ENCODE measurements at places on chromosomes 5 and 9. TPM values are rescaled to one million over a fixed set of nuclear protein-coding genes. Genes with fewer than 3 reads are reported as not detected.

- no peak for DNase-seq
Observed at GRCh38 chr9:81535542-81536241, 153.7 kb downstream of the TLE1 start.

GRCh38 chr5:124628721-124629596, 117.5 kb downstream of the ZNF608 start:
- DNase-seq, result no peak

DNA sequence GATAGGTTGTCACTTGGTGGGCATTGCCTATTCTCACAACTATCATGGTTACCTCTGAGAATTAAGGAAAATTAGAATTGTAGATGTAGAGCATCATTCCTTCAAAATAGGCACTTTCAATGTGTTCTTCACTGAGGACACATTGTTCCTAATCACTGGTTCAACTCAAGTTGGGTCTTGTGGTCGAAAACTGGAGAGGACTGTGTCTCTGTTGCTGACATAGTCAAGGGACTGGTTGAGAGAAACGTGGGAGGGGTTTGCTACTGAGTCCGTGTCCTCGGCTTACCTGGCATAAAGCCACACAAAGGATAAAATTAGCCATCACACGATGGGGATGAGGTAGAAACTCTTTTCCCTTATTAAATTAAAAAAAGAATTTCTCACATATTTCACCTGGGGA, 205.9 kb upstream of the CD180 start:
- no peak for DNase-seq

- no peak for DNase-seq
Observed at GRCh38 chr9:124429530-124429867, 14.3 kb upstream of the PSMB7 start.

GRCh38 chr5:102807878-102808502, 52.9 kb downstream of the PAM start:
- DNase-seq, result no peak

DNA sequence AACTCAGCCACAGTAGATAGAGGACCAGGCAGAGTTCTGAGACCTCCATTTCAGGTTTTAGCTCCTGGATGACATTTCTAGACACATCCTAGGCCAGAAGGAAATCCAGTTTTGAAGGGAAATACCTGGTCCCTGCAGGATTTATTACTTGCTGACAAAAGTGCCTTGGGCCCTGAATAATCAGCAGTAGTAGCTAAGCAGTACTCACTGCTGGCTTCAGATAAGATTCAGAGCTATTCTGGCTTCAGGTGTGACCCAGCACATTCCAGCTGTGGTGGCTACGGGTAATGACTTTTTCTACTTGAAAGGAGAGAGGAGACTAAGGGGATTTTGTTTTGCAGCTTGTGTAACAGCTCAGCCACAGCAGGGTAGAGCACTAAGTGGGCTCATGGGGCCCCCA, 34.0 kb downstream of the NDUFAF2 start:
- no peak for DNase-seq

DNA sequence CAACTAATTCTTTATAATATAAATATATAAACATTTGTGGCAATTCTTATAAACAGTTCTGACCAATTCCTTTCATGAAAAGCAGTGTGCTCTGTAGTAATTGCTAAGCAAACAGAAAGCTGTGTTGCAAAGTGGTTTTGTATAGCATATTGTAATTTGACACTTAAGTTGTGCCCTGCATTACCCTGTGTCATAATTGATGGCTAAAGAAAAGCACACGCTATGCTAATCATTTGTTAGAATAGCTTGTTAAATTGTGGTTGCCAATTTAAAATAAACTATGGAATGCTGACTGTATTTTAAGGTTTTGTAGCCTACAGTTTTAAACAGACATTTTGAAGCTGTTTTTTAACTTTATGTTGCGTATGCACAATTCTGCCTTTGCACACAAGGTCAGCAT, 140.0 kb downstream of the PBX3 start:
- DNase-seq, result no peak

SLC36A2 gene
- polyA plus RNA-seq, result 0.03 TPM

PKD2L2 gene
- polyA plus RNA-seq, result 0.08 TPM

DNA sequence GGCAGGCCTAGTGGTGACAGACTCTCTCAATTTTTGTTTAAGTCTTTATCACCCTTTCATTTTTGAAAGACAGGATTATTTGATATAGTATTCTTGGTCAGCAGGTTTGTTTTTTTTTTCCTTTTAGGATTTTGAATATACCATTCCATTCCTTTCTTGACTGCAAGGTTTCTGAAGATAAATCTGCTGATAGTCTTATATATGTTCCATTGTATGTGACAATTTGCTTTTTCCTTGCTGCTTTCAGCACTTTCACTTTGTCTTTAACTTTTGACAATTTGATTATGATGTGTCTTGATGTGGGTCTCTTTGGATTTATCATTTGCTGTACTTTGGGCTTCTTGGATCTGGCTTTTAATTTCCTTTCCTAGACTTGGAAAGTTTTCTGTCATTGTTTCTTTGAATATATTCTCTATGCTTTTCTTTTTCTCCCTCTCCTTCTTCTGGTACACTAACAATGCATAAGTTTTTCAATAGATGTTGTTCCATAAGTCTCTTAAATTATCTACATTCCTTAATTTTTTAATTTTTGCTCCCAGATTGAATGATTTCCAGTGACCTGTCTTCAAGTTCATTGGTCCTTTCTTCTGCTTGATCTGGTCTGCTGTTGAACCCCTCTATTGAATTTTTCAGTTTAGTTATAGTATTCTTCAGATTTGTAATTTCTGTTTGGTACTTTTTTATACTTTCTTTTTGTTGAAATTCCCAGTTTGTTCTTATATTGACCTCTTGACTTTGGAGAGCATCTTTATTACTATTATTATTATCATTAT, 14.6 kb upstream of the FBXW2 start:
- DNase-seq, result no peak

DNA sequence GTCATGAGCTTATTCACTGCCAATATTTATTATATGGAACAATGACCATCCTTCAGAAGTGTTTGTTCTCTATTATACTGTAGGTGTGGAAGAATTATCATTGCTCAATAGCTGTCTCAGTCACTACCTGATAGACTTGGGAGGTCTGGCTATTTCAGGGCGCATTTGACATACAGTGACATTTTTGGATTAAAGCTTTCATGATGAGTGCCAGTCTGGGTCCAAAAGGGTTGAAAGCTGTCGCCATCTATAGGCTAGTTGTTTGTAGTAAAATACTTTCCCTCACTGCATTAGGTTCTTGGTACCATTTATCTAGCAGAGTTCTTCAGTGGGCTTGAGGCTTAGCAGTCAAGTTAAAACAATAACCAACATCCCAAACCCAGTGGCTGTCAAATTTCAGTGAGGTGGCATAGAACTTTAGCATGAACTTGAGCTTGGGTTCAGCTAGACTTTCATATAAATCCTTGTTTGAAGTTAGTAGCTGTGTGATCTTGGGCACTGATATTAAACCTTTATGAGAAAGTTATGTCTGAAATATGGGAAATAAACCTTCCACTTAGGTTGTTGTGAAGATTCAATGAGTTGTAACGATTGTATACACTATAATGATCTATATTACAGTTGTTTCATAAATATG, 110.5 kb upstream of the CDKN2B start:
- DNase-seq, result no peak

DNA sequence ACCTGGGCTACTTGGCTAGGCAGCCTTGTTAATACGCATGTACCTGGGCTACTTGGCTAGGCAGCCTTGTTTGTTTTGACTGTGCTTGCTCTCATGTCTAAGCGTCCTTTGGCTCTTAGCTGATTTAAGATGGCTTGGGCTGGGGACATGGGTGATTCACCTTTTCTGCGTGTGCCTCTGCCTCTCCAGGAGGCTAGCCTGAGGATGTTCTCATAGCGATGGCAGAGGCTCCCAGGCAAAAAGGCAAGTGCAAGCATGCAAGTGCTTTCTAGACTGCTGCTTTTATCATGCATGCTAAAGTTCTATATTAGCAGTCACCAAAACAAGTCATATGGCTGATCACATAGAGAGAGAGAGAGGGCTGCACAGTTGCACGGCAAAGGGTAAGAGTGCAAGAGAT, 300.5 kb downstream of the IRX1 start:
- DNase-seq, result no peak

DNA sequence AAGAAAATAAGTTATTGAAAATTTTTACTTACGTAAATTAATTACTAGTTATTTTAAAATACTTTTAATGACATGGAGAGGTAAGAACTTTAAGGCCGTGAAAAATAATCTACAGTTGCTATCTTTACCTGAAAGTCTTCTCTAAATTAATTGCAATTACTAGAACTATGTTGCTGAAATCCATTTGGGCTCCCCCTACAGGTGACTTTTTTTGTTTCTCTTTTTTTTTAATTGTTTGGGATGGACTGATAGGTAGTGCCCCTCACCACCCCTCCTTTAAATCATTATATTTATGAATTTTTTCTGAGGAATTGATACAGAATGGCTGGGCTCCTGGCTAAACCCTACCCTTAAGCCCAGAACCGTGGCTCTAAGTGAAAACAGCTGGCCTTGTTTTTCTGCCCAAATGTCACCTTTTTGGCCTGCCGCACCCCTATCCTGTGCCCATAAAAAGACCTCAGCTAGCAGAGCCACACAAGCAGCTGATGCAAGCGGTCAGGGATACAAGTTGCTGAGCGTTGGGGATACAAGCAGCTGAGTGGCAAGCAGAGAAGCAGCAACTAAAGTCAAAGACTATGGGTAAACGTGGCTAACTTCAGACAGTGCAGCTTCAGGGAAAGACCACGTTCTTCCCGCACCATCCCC, 315.2 kb upstream of the ACO1 start:
- DNase-seq, result no peak

GAS1 gene
- 5.5 TPM for polyA plus RNA-seq

DNA sequence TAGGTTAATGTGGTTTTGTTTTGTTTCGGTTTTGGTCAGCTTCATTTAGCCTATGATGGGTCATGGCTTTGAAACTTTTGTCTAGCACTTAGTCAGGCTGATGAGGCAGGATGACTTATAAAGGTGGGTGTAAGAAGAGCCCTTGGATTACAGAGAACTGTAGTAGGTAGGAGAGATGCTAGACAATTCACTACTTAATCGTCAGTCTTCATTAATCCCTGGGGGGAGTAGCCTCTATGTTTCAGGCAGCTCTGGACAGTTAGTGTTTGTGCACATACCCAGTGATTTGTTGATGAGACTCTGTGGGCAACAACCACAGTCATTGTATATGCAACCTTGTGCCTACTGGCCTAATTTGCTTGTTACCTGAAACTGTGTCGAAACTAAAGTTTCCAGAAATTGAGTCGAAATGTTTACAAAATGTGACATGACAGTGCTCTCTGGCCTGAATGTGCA, 113.3 kb downstream of the MTREX start:
- DNase-seq, result no peak

DNA sequence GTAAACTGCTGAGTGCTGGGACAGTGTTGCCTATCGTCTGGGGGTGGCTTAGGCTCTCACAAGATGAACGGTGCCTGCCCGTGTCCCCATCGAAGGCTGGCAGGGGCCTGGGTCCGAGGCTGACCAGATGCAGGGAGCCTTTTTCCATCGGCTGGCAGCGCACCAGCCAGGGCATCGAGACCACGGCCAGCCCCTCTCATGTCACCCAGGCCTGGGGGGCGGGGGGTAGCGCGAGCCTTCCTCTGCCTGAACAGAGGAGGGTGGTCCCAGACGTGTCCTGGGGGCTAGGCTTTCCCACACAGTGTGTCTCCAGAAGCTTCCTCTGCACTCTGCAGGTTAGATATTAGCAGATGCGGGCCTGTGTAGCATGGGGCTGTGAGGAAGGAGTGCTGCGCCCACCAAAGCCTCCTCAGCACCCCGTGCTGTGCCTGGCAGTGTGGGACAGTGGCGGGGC, 17.3 kb downstream of the FGD3 start:
- no peak for DNase-seq

- no peak for DNase-seq
Observed at GRCh38 chr5:73417303-73418034, 31.1 kb downstream of the FOXD1 start.
